ENCODE measurements at places on chromosomes 7 and 10. TPM values are rescaled to one million over a fixed set of nuclear protein-coding genes. Genes with fewer than 3 reads are reported as not detected.

Gene STOX1
- 0.14 TPM for total RNA-seq

Gene LIPF
- total RNA-seq, result not detected

Gene OR2F1
- not detected for total RNA-seq

Gene CYP3A7
- not detected for total RNA-seq

Gene NEUROD6
- total RNA-seq, result not detected

Gene TLL2
- total RNA-seq, result not detected

Gene NPC1L1
- total RNA-seq, result 2.2 TPM

Gene FAM25G
- not detected for total RNA-seq

Gene AIMP2
- 47.1 TPM for total RNA-seq

Gene CHST15
- 31.9 TPM for total RNA-seq

Gene UCMA
- not detected for total RNA-seq

Gene ZNF467
- total RNA-seq, result 4.6 TPM

Gene SSC4D
- 1.5 TPM for total RNA-seq

Gene MKI67
- total RNA-seq, result 2.7 TPM

Gene FKBP6
- total RNA-seq, result not detected
